ENCODE measurements at places on chromosomes 4 and X. TPM values are rescaled to one million over a fixed set of nuclear protein-coding genes. Genes with fewer than 3 reads are reported as not detected.

ARR3 gene
- not detected for total RNA-seq

CPZ gene
- total RNA-seq: 5.0 TPM

SSX1 gene
- not detected for total RNA-seq

DOCK11 gene
- 40.2 TPM for total RNA-seq

AVPR2 gene
- total RNA-seq: not detected

DNA sequence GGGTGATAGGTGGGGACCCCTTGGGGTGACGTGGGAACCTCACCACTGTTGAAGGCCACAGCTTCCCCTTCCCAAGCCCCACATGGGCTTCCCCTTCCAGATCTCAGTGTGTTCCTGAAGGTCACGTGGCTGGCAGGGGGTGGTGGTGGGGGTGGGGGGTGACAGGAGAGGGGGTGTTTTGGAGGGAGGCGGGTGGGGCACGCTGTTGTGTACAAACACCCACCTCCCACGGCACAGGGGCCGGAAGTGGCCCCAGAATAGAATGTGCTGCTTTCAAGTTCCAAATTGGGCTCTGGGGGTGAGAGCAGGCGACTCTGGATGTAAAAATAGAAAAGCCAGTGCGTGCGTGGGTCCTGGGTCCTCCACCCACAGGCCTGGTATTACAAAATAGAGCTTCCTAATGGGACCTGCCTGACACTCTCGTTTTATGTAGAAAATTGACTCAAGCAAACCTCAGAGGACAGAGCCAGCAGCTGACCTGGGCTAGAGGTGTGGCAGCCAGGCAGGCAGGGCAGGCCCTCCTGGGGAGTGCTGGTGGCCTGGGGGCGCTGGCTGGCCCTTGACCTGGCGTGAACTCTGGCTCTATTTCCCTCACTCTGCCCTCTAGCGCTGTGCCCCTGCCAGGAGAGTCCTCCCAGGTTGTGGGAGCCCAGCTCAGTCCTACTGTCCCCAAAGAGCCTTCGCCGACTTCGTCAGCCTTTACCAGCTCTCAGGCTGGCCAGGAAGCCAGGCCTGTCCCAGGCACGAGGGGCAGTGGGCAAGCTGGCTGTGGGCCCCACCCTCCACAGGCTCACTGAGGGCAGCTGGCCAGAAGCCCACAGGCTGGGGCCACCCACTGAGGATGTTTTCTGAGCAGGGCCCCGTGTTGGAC is 5.4 kb upstream of the SH3BP2 start:
- no peak for DNase-seq

- DNase-seq: no peak
Measured at GRCh38 chr4:74021601-74022000, 16.9 kb downstream of the CXCL3 start.

DNA sequence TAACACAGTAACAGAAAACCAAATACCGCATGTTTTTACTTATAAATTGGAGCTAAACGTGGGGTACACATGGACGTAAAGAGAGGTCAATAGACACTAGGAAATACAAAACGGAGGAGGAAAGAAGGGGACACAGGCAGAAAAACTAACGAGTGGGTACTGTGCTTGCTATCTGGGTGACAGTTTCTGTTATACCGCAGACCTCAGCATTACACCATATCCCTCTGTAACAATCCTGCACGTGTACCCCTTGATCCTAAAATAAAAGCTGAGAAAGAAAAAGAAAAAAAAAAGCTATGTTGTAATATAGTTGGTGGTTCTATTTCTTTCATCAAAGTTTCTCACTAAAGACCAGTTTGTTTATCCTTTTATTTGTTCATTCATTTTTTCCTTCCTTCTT is 47.9 kb upstream of the UNC5C start:
- no peak for DNase-seq

- no peak for DNase-seq
Measured at GRCh38 chr4:24210332-24210902, 320.6 kb upstream of the PPARGC1A start.

DNA sequence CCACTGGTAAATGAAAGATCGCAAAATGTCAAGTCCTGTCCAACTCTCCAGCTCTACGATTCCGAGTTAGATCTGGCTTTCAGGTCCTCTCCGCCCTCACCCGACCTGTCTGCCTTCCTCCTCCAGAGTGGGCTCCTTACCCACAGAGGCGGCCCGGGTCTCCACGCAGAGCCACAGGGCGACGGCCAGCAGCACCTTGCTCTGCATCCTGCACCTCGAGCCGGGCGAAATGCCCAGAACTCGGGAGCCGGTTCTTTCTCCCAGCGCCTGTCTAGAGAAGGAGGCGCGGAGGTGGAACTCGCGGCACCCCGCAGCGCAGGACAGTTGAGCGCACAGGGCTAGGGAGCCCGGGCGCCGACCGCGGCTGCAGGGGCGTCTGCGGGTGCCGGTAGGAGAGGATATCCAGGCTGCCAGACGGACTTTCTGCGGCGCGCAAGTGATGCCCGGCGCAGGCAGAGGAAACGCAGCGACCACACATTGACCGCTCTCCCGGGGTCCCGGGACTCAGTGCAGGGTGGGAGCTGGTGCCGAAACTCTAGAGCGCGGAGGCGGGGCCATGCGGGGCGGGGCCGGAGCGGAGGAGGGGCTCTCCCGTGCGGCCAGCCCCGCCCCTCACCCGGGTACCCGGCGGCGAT is at the start of gene KDR:
TSS of gene KDR (minus strand) at position 509 of the 635 bp plus-strand sequence. CDS start at position 207, 302 bp downstream.
- DNase-seq: no peak

GRCh38 chr4:155072417-155072816 is 136.0 kb upstream of the NPY2R start:
- DNase-seq: no peak

- no peak for DNase-seq
Measured at GRCh38 chr4:169976951-169977350, 49.2 kb downstream of the MFAP3L start.

DNA sequence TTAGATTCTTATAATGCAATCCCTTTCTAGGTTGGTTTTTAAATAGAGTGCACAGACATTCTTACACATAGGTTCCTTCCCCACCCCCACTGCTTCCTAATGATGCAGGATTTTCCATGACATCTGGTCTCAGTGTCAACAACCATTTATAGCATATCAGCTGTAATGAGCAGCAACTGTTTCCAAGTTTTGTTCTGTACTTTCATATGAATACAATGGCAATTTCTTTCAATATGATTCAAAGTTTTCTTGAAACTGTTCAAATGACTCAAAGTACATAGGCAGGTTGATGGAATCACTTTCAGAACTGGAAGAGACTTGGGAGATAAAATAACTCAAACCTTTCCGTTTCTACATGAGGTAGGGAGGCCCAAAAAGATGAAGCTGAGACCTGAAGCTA is 220.7 kb downstream of the CAMK2D start:
- DNase-seq: no peak

DNA sequence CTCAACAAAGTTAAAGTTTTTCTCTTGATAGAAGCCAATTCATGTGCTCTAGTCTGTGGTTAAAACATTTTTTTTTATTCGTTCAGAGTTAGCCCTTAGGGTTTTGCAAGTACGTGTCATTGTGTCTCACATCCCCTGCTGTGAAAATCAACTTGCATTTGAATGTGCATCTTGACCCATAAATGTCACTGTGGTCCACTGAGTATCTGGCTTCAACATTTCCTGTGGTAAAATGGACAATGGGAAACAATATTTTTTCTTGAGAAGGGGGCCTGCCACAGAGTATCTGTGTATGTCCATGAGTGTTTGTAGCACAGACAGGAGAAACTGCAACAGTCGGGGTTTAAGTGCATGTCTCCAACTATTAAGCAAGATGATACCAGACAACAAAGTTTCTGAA is 554.8 kb upstream of the TENM3 start:
- no peak for DNase-seq

DNA sequence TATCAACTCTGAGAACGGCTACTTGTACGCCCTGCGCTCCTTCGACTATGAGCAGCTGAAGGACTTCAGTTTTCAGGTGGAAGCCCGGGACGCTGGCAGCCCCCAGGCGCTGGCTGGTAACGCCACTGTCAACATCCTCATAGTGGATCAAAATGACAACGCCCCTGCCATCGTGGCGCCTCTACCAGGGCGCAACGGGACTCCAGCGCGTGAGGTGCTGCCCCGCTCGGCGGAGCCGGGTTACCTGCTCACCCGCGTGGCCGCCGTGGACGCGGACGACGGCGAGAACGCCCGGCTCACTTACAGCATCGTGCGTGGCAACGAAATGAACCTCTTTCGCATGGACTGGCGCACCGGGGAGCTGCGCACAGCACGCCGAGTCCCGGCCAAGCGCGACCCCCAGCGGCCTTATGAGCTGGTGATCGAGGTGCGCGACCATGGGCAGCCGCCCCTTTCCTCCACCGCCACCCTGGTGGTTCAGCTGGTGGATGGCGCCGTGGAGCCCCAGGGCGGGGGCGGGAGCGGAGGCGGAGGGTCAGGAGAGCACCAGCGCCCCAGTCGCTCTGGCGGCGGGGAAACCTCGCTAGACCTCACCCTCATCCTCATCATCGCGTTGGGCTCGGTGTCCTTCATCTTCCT is 2.7 kb downstream of the PCDH10 start:
- no peak for DNase-seq

DNA sequence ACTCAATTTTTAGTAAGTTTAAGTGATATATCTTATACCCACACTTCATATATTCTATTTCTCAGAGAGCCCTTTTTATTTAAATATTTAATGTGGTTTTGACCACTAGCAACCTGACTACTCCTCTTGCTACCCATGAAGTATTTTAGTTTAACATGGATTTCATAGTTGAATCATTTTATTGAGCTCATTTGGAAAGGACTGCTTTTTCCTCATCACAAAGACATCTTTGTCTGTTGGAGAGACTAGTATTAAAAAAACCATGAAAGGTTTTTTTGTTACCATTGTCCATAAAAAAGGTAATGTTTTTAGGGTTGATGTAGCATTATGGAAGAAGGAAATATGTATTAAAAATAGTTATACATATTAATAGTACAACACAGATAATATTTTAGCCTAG is 139.5 kb downstream of the RAPGEF2 start:
- no peak for DNase-seq

DNA sequence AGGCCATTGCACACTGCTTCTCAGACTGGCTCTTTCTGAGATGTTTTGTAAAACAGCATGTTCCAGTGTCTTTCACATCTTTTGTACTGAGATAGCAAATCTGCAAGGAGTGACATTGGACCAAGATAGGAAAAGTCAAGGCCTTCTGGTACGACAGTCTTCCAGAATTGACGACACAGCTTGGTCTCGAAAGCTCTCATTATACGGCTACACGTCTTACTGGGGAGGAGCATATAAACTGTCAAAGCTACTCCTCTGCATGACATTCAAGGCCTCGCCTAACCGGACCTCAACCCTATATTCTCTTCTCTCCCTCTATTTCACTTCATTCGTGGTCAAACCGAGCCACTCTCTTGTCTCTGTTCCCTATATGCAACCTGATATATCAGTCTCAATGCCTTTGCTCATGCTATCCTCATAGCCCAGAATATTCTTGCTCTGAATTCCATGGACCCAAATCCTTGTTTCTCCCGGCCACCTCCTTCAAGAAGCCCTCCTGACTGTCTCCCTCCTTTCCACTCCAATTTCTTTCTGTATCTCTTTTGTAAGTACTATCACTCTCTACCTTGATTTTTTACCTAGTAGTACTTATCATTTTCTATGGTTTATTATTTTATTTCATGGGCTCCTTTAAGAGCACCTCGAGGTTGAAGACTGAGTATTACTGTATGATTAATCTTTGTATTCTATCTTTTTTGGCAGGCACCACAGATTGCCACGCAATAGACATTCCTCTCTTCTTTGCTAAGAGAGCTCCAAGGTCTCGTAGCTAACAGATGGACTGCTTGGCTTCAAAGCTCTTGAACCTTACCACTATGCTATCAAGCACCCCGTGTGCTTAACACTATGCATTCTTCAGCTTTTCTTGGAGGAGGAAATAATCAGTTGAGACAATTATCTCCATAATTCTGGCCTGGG is 35.1 kb downstream of the RBM47 start:
- DNase-seq: no peak

DNA sequence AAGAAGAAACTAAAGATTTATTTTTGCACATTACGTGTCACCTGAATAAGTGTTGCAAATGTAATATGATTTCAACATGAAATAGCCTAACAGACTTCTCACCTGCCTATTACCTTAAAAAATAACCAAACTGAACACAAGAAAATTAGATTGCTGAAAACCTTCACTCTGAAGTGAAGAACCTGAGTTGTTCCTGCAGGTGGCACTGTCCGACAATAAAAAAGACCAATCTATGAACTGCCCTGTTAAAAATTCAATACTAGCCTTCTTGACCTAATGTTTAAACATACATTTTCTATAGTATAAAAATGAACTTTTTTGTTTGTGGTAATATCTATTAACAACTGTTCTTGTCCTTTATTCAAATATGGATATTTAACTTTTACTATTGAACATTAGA is 69.2 kb upstream of the PNPLA4 start:
- DNase-seq: peak; percentile 19

- no peak for DNase-seq
Measured at GRCh38 chr4:69032847-69033638, 63.2 kb upstream of the UGT2B7 start.

GRCh38 chrX:42748067-42748850 is 29.7 kb downstream of the PPP1R2C start:
- DNase-seq: no peak

DNA sequence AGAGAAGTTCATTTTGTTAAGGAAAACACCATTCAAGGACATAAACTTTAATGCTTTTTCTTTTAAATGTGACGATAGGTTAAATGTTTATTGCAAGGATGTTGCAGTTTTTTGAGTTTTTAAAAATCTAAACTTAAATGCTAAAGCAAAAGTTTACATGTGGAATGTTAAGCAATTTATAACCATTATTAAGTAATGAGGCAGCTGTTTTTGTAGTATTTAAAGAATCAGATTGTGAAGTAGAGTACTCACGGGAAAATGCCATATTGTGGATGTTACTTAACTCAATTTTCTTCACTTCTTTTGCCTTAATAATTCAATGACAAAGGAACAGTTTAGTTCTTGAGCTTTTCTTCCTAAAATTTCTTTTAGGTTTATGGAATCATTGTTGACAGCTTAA is 43.5 kb downstream of the UBE2K start:
- no peak for DNase-seq

DNA sequence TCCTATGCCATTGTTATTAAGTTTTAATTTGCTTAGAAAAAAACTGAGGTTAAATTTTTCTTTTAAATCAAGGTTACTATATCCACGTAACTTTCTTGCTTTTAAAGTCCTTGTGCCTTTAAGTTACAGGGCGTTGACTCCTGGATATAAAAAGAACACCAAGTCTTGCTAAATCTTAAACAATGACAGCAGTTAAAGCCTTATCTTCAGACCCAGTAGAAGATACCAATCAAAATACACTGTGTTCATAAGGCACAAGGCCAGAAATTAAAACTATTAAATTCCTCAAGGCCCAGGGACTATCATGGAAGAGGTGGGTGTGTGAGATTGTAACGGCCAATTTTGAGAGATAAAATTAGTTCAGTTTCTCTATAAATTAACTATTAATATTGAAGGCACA is 60.4 kb downstream of the PAGE2 start:
- no peak for DNase-seq

Data from cerebellum (tissue), 4 donors.